ENCODE measurements at places on chromosomes 2 and 18. TPM values are rescaled to one million over a fixed set of nuclear protein-coding genes. Genes with fewer than 3 reads are reported as not detected.

TNS1 gene
- total RNA-seq = 1.8 TPM

TWIST2 gene
- not detected for total RNA-seq

SPATA3 gene
- 0.24 TPM for total RNA-seq

DLX1 gene
- total RNA-seq = not detected

ALS2 gene
- 18.0 TPM for total RNA-seq

Data from CD8-positive, alpha-beta memory T cell (primary cell).